Neural crest cell (in vitro differentiated cells): ENCODE measurements at places on chromosomes 16 and 17.

- peaks cover 54% of the 10 kb centered on the region for H3K4me1 ChIP-seq
- H3K27me3 ChIP-seq, result peaks cover 3% of the 10 kb centered on the region
- no peak overlapping the region for H3K27ac ChIP-seq
- no peak for DNase-seq
- no peaks in the 10 kb centered on the region for H3K36me3 ChIP-seq
Observed at GRCh38 chr17:75346906-75347305, 57.7 kb upstream of the SLC25A19 start.

GRCh38 chr16:117379-118365, 20.8 kb downstream of the NPRL3 start:
- no peak overlapping the region for H3K27ac ChIP-seq
- peak; percentile 68 for DNase-seq
- H3K4me3 ChIP-seq, result no peak overlapping the region
- no peaks in the 10 kb centered on the region for H3K36me3 ChIP-seq
- H3K27me3 ChIP-seq, result no peaks in the 10 kb centered on the region
- peaks cover 6% of the 10 kb centered on the region for H3K4me1 ChIP-seq

GRCh38 chr17:9451934-9452333, 123.7 kb downstream of the STX8 start:
- no peak for DNase-seq
- no peak overlapping the region for H3K4me3 ChIP-seq
- H3K27me3 ChIP-seq, result no peaks in the 10 kb centered on the region
- H3K4me1 ChIP-seq, result peaks cover 18% of the 10 kb centered on the region
- no peaks in the 10 kb centered on the region for H3K36me3 ChIP-seq

- no peak overlapping the region for H3K4me3 ChIP-seq
- peak overlapping the region; percentile 8 for H3K27ac ChIP-seq
- no peaks in the 10 kb centered on the region for H3K27me3 ChIP-seq
Observed at GRCh38 chr17:77129568-77130301, 11.0 kb upstream of the SEC14L1 start.

GRCh38 chr16:15059324-15059723, 3.5 kb upstream of the NTAN1 start:
- H3K36me3 ChIP-seq, result peaks cover 9% of the 10 kb centered on the region
- peaks cover 12% of the 10 kb centered on the region for H3K4me1 ChIP-seq
- H3K4me3 ChIP-seq, result no peak overlapping the region
- no peak for DNase-seq
- no peaks in the 10 kb centered on the region for H3K27me3 ChIP-seq
- no peak overlapping the region for H3K27ac ChIP-seq

GRCh38 chr16:67845291-67846062, 1.3 kb upstream of the NUTF2 start:
- H3K36me3 ChIP-seq, result no peaks in the 10 kb centered on the region
- DNase-seq, result no peak
- peak overlapping the region; percentile 94 for H3K27ac ChIP-seq
- H3K4me3 ChIP-seq, result peak overlapping the region; percentile 88
- H3K27me3 ChIP-seq, result no peaks in the 10 kb centered on the region

- no peaks in the 10 kb centered on the region for H3K4me1 ChIP-seq
- peaks cover 12% of the 10 kb centered on the region for H3K36me3 ChIP-seq
- H3K4me3 ChIP-seq, result no peak overlapping the region
- H3K27ac ChIP-seq, result no peak overlapping the region
- DNase-seq, result no peak
Observed at GRCh38 chr16:22312897-22313781, 15.9 kb downstream of the POLR3E start.

- H3K27me3 ChIP-seq, result peaks cover 62% of the 10 kb centered on the region
- no peak overlapping the region for H3K4me3 ChIP-seq
- no peak overlapping the region for H3K27ac ChIP-seq
- DNase-seq, result no peak
Observed at GRCh38 chr16:10868596-10869469, 8.2 kb upstream of the CIITA start.

GRCh38 chr16:57009643-57010170, 20.4 kb downstream of the NLRC5 start:
- no peaks in the 10 kb centered on the region for H3K4me1 ChIP-seq
- no peak overlapping the region for H3K4me3 ChIP-seq
- no peaks in the 10 kb centered on the region for H3K27me3 ChIP-seq
- H3K27ac ChIP-seq, result no peak overlapping the region
- no peak for DNase-seq

GRCh38 chr16:71915350-71915749, 20.0 kb downstream of the IST1 start:
- DNase-seq, result no peak
- no peaks in the 10 kb centered on the region for H3K27me3 ChIP-seq
- no peak overlapping the region for H3K27ac ChIP-seq
- no peak overlapping the region for H3K4me3 ChIP-seq

- H3K4me1 ChIP-seq, result peaks cover 31% of the 10 kb centered on the region
- H3K27me3 ChIP-seq, result peaks cover 4% of the 10 kb centered on the region
- H3K4me3 ChIP-seq, result peak overlapping the region; percentile 98
- peaks cover 9% of the 10 kb centered on the region for H3K36me3 ChIP-seq
- no peak for DNase-seq
Observed at GRCh38 chr16:28845761-28846079, 428 bp downstream of the TUFM start.

DNA sequence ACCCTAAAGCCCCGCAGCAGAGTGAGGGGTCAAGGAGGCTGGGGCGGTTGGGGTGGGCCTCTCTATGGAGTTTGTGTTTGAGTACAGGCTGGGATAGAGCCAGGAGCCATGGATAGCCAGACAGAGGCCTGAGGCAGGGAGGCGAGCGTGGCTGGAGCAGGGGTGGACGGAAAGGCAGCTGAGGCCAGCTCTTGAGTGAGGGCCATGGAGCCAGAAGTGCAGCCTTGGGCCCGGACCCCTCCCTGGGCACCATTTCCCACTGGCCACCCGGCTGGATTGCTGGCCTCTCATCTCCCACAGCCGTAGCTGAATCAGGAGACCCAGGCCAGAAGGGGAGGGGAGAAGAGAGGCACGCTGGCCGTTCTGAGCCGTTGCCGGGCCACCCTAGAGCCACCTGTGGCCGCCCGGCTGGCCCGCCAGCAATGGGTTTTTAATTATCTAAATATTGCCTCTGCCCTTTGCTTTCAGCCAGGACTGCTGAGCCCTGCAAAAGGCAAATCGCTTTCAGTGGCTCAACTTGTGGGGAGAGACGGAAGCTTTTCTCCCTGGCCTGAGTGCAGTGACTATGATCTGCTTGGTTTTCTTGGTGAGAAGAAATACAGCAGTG, 75.2 kb upstream of the GSE1 start:
- no peak for DNase-seq
- H3K27me3 ChIP-seq, result no peaks in the 10 kb centered on the region
- H3K4me1 ChIP-seq, result peaks cover 27% of the 10 kb centered on the region
- no peak overlapping the region for H3K27ac ChIP-seq

DNA sequence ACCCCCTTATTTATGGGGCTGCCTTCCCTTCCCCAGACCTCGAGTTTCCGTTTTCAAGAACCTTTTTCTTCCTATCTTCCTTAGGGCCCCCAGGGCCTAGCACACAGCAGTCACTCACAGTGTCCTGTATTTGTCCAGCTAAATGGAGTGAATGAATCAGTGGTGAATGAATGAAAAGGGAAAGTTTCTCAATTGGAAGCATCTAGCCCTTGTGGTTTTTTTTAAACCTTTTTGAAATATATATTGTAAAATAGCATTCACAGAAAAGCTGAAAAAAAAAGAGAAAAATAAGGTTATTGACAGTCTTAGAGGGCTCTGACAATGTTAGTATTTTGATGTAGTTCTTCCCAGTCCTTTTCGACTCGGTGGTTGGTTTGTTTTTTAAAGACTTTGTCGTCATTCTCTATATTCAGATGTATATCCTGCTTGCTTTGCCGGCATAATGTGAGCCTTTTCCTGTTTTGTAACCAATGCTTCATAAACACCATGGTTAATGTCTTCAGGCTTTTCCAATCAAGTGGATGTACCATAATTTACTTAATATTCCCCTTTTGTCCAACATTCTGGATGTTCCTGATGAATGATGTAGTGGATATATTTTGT, 45.3 kb downstream of the RAI1 start:
- peak overlapping the region; percentile 91 for H3K4me3 ChIP-seq
- H3K27ac ChIP-seq, result no peak overlapping the region
- peaks cover 68% of the 10 kb centered on the region for H3K4me1 ChIP-seq
- H3K36me3 ChIP-seq, result no peaks in the 10 kb centered on the region
- no peak for DNase-seq

- no peak overlapping the region for H3K27ac ChIP-seq
- peaks cover 5% of the 10 kb centered on the region for H3K36me3 ChIP-seq
- H3K27me3 ChIP-seq, result no peaks in the 10 kb centered on the region
- H3K4me1 ChIP-seq, result peaks cover 21% of the 10 kb centered on the region
Observed at GRCh38 chr17:44203731-44204440, 4.2 kb upstream of the ATXN7L3 start.

GRCh38 chr16:68664297-68664696, 19.2 kb downstream of the CDH3 start:
- no peaks in the 10 kb centered on the region for H3K27me3 ChIP-seq
- H3K36me3 ChIP-seq, result no peaks in the 10 kb centered on the region
- no peak overlapping the region for H3K4me3 ChIP-seq

- peaks cover 61% of the 10 kb centered on the region for H3K27me3 ChIP-seq
- no peak overlapping the region for H3K27ac ChIP-seq
- no peaks in the 10 kb centered on the region for H3K36me3 ChIP-seq
- DNase-seq, result no peak
- H3K4me1 ChIP-seq, result peaks cover 5% of the 10 kb centered on the region
Observed at GRCh38 chr17:35345445-35345925, 27.9 kb downstream of the SLFN11 start.

GRCh38 chr17:34920676-34921075, 40.6 kb downstream of the CCT6B start:
- H3K27me3 ChIP-seq, result no peaks in the 10 kb centered on the region
- H3K4me3 ChIP-seq, result no peak overlapping the region
- H3K27ac ChIP-seq, result no peak overlapping the region
- no peak for DNase-seq
